ENCODE measurements at places on chromosomes 12 and 14. TPM values are rescaled to one million over a fixed set of nuclear protein-coding genes. Genes with fewer than 3 reads are reported as not detected.

DNA sequence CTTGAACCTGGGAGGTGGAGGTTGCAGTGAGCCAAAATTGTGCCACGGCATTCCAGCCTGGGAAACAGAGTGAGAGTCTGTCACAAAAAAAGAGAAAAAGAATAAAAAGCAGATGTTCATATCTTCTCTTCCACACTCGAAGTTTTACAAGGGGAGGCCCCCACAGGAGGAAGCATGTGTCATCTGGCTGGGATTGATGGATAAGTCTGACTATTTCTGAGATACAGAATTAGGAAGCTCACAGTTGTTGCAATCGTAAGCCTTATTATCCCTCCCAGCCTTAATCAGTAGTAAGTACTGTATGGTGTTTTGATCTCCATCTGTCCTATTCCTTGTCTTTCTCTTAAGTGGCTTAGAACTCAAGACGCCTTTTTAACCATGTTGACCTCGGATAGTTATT lies 31.9 kb upstream of the RASSF8 start:
- no peak for DNase-seq

DNA sequence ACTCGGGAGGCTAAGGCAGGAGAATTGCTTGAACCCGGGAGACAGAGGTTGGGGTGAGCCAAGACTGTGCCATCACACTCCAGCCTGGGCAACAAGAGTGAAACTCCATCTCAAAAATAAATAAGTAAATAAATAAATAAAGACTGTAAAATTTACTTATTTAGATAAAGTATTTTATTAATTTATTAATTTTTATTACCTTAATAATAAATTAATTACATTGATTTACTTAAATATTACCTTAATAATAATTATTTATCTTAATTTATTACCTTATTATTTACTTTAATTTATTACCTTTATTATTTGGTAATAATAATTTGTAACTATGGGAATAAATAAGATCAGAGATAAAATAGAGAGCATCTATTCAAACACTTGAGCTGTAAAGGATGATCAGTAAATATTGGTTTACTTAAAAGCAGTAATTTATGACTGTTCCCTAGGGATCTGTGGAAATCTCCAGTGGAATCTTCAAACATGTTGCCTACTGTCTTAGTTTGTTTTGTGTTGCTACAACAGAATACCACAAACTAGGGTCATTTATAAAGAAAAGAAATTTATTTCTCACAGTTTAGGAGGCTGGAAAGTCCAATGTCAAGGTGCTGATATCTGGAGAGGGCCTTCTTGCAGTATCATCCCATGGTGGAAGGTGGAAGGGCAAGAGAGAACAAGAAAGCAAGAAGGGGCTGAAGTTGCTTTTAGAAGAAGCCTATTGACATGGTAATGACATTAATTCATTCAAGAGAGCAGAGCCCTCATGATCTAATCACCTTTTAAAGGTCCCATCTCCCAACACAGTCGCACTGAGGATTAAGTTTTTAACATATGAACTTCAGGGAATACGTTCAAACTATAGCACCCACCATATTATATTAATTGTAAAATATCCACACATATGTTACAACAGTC lies 37.1 kb downstream of the SOCS2 start:
- DNase-seq = no peak

The HOXC12 gene
- total RNA-seq = not detected

GRCh38 chr14:96509457-96510090 lies 7.4 kb downstream of the PAPOLA start:
- no peak for DNase-seq

DNA sequence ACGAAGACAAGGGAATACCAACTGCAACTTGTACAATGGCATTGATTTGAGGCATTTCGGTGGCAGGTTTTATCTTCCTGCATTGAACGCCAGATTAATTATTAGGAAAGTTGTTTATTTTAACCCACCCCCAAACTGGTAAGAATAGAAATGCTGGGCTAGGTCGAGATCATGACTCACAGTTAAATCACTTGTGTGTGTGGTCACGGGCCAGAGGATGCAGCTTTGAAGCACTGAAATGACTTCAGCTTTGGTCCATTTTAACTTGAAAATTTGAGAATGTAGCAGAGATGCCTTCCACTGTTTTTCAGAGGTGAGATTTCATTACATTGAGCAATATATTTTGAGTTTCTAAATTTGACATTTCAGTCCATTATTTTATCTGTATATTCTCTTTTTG lies 23.6 kb upstream of the KCNH3 start:
- DNase-seq = no peak

GRCh38 chr14:33349871-33350270 lies 411.2 kb downstream of the NPAS3 start:
- DNase-seq = no peak

DNA sequence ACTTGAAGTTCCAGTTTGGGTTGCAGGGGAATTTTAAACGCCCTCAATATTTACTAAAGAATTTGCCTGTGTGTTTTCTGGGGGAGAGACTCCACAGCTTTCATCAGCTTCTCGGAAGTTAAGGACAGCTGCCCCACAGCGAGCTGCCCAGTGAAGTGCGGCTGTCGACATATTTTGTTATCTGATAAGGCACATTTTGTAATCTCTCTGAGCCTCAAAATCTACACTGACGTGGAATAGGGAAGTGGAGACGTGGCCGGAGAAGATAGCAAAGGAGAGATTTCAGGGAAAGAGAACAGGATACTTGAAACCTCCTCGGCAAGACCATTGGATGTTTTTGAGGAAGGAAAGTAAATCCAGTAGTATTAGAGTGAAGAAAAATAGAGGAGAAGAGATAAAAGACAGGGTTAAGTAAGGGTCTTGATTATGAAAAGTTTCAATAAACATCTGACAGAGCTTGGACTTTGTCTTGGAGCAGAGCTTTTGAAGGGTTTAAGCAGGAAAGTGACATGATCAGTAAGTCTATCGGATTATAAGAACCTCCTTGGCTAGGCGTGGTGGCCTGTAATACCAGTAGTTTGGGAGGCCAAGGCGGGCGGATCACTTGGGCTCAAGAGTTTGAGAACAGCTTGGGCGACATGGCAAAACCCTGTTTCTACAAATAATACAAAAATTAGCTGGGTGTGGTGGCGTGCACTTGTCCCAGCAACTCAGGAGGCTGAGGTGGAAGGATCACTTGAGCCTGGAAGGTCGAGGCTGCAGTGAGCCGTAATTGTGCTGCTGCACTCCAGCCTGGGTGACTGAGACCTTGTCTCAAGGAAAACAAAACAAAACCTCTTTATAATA lies 1.1 kb downstream of the POLR3B start:
- DNase-seq = no peak

- no peak for DNase-seq
Measured at GRCh38 chr12:72464471-72464870, 192.3 kb downstream of the TRHDE start.
